ENCODE measurements at places on chromosomes 2 and 18. TPM values are rescaled to one million over a fixed set of nuclear protein-coding genes. Genes with fewer than 3 reads are reported as not detected.

DCC gene
- not detected for total RNA-seq

SLC38A11 gene
- total RNA-seq: 1.3 TPM

ZSWIM2 gene
- total RNA-seq: not detected

PNKD gene
- 52.1 TPM for total RNA-seq

DNA sequence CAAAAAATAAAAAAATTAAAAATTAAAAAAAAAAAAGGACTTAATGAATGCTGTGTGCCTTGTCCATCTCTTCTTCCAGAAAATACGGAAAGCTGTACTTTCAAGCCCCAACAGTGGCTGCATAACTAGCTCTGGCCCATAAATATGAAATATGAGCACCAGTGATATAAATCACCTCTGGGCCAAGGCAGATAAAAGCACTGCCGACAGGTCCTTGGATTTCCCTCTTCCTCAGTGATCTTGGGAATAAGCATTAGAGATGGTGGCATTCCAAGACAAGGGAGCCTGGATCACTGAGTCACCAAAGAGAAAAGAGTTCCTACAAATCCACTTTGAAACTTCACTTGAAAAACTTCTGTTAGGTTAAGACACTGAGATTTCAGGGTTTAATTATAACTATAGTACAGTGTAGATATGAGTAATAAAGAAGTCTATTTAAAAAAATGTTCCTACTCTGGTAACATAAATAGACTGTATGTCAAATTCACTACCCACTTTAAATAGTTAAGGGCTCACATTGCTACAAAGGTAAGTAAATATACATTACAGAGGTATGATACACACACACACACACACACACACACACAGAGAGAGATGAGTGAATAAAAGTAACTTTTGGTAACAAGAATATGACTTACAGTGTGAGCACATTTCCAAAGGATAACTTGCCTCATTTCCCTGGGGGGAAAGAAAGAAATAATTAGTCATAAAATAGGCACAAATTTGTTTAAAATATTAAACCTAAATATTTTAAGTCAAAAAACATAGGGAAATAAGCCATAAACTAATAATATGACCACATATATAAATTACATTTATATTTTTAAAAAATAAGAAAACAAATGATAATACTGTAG is 35.6 kb downstream of the PPP3R1 start:
- DNase-seq: no peak

DNA sequence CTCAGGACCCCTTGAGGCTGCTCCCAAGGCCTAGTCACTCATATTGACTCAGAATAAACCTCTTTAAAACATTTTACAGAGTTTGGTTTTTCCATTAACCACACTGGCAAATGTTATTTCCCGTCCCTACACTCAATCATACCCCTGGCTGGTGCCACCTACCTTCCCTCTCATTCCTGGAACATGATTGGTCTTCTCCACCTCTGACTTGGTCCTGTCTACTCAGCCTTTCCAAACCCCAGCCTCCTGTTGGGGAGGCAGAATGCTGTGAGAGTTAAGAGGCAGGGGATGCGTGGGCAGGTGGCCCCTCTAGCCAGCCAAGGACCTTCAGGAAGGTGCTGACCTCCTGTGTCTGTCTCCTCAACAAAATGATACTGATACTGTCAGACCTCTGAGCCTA is 149.3 kb downstream of the CABLES1 start:
- DNase-seq: no peak

DNA sequence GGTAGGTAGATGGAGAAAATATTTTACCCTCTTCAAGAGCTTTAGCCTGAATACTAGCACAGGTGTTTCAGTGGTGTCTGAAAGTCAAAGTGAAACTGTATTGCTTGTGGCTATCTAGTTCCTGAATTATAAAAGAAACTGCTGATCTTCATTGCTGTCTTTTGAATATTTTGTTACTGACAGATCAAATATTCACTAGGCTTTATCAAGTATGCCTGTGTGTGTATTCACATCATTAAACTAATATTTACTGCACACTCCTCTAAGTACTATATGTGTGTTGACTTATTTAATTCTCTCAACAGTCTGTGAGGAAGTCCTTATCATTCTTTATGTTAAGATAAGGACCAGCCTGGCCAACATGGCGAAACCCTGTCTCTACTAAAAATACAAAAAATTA is 139.6 kb downstream of the SOCS6 start:
- DNase-seq: no peak

- DNase-seq: no peak
Observed at GRCh38 chr2:235636546-235636945, 142.7 kb downstream of the AGAP1 start.

GRCh38 chr2:105301646-105302045 is 27.9 kb downstream of the TGFBRAP1 start:
- no peak for DNase-seq
